ENCODE measurements at places on chromosomes 13 and 19.

DNA sequence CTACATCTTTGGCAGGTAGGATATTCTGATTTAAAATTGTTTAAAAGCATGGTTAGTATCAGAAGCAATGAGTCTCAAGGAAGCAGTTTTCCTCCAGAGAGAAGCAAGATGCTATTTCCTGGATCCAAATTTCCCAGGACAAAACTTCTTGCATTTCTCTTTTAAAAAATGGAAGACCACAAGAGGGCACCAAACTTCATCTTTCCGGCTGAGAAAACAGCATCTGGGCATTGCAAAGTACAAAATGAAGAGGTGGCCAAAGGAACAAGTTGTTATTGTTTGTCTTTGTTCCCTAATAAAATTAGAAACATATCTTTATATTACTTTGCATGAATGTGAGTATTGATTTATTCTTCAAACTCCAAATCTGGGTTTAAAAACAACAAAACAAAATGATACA, 60.0 kb upstream of the LRCH1 start:
- no peak for DNase-seq

- no peak for DNase-seq
Measured at GRCh38 chr19:3243819-3244700, 19.6 kb downstream of the CELF5 start.

DNA sequence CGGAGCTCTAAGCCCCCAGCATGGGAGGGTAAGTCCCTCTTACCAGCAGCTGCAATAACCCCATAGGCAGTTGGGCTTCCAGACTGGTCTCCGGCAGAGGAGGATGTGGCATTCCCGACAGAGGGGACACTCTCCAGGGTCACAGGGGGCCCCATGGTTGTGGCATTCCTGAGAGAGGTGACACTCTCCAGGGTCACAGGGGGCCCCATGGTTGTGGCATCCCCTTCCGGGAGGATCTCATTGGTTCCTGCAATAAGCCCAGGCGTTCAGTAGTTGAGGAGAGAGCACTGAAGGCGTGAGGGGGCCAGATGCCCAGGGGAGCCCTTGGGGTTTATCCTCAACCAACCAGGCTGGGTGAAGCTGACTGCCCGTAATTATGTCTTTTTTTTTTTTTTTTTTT, 5.4 kb downstream of the CD320 start:
- no peak for DNase-seq

- no peak for DNase-seq
Measured at GRCh38 chr19:53007606-53008005, 6.1 kb upstream of the ERVV-1 start.
